ENCODE measurements at places on chromosomes 1 and 21. TPM values are rescaled to one million over a fixed set of nuclear protein-coding genes. Genes with fewer than 3 reads are reported as not detected.

DNA sequence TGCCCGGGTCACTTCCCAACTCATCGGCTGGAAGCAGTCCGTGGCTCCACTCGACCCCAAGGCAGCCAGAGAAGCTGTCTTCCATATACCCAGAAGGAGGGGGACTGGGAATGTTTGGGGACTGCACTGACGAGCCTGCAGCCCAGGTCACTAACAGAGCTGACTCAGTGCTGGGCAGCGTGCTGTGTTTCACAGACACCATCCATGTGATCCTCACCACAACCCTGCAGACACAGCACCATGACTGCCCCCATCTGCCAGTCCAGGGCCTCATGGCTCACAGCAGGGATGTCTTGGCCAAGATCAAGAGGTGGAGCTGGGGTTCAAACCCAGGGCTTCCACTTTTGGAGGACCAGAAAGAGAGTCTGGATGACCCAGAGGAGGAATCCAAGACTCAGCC is 67.9 kb downstream of the KLHDC7A start:
- no peaks in the 10 kb centered on the region for H3K27me3 ChIP-seq
- H3K36me3 ChIP-seq: no peaks in the 10 kb centered on the region
- DNase-seq: no peak
- no peaks in the 10 kb centered on the region for H3K4me1 ChIP-seq

GRCh38 chr1:248748211-248748610 is 7.3 kb downstream of the LYPD8 start:
- H3K4me3 ChIP-seq: no peak overlapping the region
- H3K27ac ChIP-seq: no peak overlapping the region
- H3K36me3 ChIP-seq: no peaks in the 10 kb centered on the region
- DNase-seq: no peak
- no peaks in the 10 kb centered on the region for H3K27me3 ChIP-seq
- H3K4me1 ChIP-seq: no peaks in the 10 kb centered on the region

CYYR1 gene
- 38.3 TPM for total RNA-seq

- H3K4me1 ChIP-seq: no peaks in the 10 kb centered on the region
- peaks cover 4% of the 10 kb centered on the region for H3K27me3 ChIP-seq
- H3K27ac ChIP-seq: peak overlapping the region; percentile 57
- H3K4me3 ChIP-seq: peak overlapping the region; percentile 75
- no peaks in the 10 kb centered on the region for H3K36me3 ChIP-seq
Measured at GRCh38 chr1:3746389-3746829, 5.8 kb upstream of the CCDC27 start.

- H3K27ac ChIP-seq: peak overlapping the region; percentile 71
- no peak overlapping the region for H3K4me3 ChIP-seq
- no peaks in the 10 kb centered on the region for H3K36me3 ChIP-seq
- H3K4me1 ChIP-seq: peaks cover 16% of the 10 kb centered on the region
- peak; percentile 73 for DNase-seq
Measured at GRCh38 chr21:46065215-46065913, 32.5 kb upstream of the COL6A2 start.

- no peaks in the 10 kb centered on the region for H3K4me1 ChIP-seq
- H3K27me3 ChIP-seq: no peaks in the 10 kb centered on the region
- H3K4me3 ChIP-seq: no peak overlapping the region
- DNase-seq: no peak
- no peaks in the 10 kb centered on the region for H3K36me3 ChIP-seq
Measured at GRCh38 chr21:17768840-17769446, 50.2 kb downstream of the C21orf91 start.

CHODL gene
- 3.5 TPM for total RNA-seq

- H3K4me3 ChIP-seq: no peak overlapping the region
- peaks cover 12% of the 10 kb centered on the region for H3K36me3 ChIP-seq
- DNase-seq: no peak
Measured at GRCh38 chr1:230280054-230280795, 145.9 kb downstream of the PGBD5 start.

GRCh38 chr1:95219407-95219806 is 14.6 kb upstream of the RWDD3 start:
- no peaks in the 10 kb centered on the region for H3K27me3 ChIP-seq
- no peak overlapping the region for H3K4me3 ChIP-seq
- H3K27ac ChIP-seq: no peak overlapping the region
- no peak for DNase-seq
- no peaks in the 10 kb centered on the region for H3K4me1 ChIP-seq
- no peaks in the 10 kb centered on the region for H3K36me3 ChIP-seq

DNA sequence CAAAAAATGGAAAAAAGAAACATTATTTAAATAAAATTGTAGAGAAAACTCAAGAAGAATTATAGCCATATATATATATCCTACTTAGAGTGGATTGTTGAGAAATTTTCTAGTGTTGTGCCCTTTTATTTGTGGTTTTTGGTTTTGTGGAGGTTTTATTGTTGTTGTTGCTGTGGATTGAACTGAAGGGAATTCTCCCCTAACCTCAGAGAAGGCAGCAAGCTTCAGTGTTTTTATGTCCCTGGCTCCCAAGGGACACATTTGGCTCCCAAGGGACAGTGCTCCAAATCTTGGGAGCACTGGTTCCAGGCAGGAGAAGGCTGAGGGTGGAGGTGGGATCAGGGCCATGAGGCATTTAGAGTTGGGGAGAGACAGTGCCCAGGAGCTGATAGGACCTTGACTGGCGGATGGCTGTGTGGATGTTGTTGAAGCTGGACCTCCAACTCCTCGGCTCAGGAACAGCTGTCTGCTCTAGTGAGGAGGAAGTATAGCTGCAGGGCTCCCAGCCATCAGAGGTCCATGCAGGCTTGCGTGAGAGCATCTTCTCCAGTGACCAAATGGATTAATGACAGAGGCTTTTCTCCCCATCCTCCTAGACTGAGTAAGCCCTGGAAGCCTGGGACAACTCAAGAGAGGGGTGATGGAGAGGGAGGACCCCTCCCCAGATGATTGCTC is 100.5 kb downstream of the TEX35 start:
- H3K27me3 ChIP-seq: no peaks in the 10 kb centered on the region
- no peak for DNase-seq
- no peak overlapping the region for H3K4me3 ChIP-seq
- peaks cover 4% of the 10 kb centered on the region for H3K4me1 ChIP-seq
- no peaks in the 10 kb centered on the region for H3K36me3 ChIP-seq
- H3K27ac ChIP-seq: no peak overlapping the region

- peaks cover 8% of the 10 kb centered on the region for H3K4me1 ChIP-seq
- no peak for DNase-seq
- no peak overlapping the region for H3K27ac ChIP-seq
- no peak overlapping the region for H3K4me3 ChIP-seq
Measured at GRCh38 chr1:67465375-67465774, 35.2 kb upstream of the SERBP1 start.

DNA sequence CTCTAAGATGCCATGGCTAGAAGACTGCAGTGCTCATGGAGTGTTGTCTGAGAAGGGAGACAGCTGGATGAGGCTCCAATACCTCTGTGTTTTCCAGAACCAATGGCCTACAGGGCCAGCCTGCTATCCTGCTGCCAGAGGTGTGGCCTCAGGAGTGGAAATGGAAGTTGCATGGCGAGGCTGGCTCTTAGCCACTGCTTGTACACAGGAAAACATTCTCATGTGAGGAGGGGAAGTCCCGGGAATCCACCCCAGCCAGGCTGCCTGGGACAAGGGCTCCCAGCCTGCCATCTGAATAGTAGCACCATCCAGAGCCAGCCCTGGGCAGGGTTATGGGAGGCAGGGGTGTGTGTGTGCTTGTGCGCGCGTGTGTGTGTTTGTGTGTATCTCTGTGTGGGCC is 56.5 kb downstream of the SDC3 start:
- no peaks in the 10 kb centered on the region for H3K36me3 ChIP-seq
- peak overlapping the region; percentile 50 for H3K27ac ChIP-seq
- H3K4me1 ChIP-seq: peaks cover 5% of the 10 kb centered on the region
- H3K4me3 ChIP-seq: no peak overlapping the region

- H3K27me3 ChIP-seq: no peaks in the 10 kb centered on the region
- H3K36me3 ChIP-seq: no peaks in the 10 kb centered on the region
- DNase-seq: no peak
Measured at GRCh38 chr1:10398278-10398733, 558 bp upstream of the PGD start.

- no peak overlapping the region for H3K27ac ChIP-seq
- H3K36me3 ChIP-seq: no peaks in the 10 kb centered on the region
- no peaks in the 10 kb centered on the region for H3K4me1 ChIP-seq
- no peak for DNase-seq
Measured at GRCh38 chr1:83776913-83777757, 221.8 kb downstream of the TTLL7 start.

- H3K27ac ChIP-seq: no peak overlapping the region
- H3K27me3 ChIP-seq: no peaks in the 10 kb centered on the region
- no peaks in the 10 kb centered on the region for H3K36me3 ChIP-seq
- DNase-seq: no peak
- peaks cover 23% of the 10 kb centered on the region for H3K4me1 ChIP-seq
Measured at GRCh38 chr1:183844806-183845205, 39.9 kb downstream of the RGL1 start.

NUP210L gene
- 0.09 TPM for total RNA-seq

DNA sequence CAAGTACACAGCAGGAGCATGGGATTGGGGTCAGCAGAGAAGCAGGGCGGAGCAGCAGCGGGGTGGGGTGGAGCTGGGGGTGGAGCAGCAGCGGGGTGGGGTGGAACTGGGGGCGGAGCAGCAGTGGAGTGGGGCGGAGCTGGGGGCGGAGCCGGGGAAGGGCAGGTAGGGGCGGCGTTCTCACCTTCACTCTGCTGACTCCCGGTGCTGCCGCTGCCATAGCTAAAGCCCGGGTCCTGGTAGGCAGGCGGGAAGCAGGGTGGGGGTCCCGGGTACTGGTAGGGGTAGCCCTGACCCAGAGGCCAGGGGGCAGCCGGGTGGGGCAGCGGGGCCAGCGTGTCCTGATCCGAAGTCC is 6.7 kb downstream of the TAS1R3 start:
- H3K4me3 ChIP-seq: no peak overlapping the region
- H3K36me3 ChIP-seq: peaks cover 8% of the 10 kb centered on the region
- DNase-seq: no peak
- no peaks in the 10 kb centered on the region for H3K4me1 ChIP-seq
- no peaks in the 10 kb centered on the region for H3K27me3 ChIP-seq

GRCh38 chr1:73644198-73644597 is 553.8 kb downstream of the LRRIQ3 start:
- DNase-seq: no peak
- no peak overlapping the region for H3K27ac ChIP-seq
- no peaks in the 10 kb centered on the region for H3K27me3 ChIP-seq
- no peaks in the 10 kb centered on the region for H3K36me3 ChIP-seq

BCAN gene
- total RNA-seq: 0.18 TPM

DNA sequence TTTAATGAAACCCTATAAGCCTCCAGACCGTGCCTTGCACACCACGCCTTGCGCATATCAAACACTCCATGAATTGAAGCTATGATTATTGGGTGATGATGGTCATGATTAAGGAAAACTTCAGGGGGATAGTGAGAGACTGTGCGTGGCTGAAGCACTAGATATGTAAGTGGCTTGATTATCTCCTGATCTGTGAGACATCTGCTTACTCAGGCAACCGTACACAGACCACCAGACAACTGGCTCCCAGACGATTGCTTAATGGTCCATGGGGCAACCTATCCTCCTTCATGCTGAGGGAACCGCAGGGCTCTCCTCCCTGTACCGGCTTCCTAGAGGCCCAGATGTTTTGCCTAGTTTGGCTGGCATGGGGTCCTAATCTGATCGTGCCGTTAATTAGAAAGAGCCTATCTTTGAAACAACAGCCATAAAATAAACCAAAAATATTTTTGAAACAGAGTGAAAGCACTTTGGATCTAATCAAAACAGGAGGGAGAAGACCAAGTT is 51.6 kb downstream of the IRF2BP2 start:
- peaks cover 7% of the 10 kb centered on the region for H3K4me1 ChIP-seq
- H3K27me3 ChIP-seq: no peaks in the 10 kb centered on the region
- H3K36me3 ChIP-seq: no peaks in the 10 kb centered on the region
- H3K4me3 ChIP-seq: no peak overlapping the region

GRCh38 chr1:66370462-66370971 is 163.4 kb upstream of the SGIP1 start:
- no peak overlapping the region for H3K4me3 ChIP-seq
- peaks cover 26% of the 10 kb centered on the region for H3K36me3 ChIP-seq
- no peak for DNase-seq
- peaks cover 30% of the 10 kb centered on the region for H3K4me1 ChIP-seq

HOOK1 gene
- total RNA-seq: 19.4 TPM

GRCh38 chr1:97632075-97632474 is 288.8 kb downstream of the DPYD start:
- H3K36me3 ChIP-seq: no peaks in the 10 kb centered on the region
- no peak overlapping the region for H3K4me3 ChIP-seq
- H3K4me1 ChIP-seq: peaks cover 13% of the 10 kb centered on the region
- no peak overlapping the region for H3K27ac ChIP-seq

DNA sequence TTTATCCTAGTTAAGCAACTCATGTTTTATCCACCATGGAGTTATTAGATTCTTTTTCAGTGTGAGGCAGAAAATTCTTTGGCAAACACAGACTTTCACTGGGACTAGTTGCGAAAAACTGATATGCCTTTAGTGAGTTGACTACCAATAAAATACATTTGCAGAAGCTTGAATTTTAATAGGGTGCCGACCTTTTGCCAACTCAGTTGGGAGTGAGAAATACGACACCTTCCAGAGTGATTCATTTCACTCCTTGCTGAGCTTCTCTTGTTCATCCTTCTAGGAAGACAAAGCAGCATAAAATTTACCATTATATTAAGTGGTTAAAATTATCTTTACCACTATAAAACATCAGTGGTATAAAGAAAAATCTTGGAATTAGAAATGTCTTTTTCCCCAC is 1.2 kb upstream of the KRTAP23-1 start:
- H3K27me3 ChIP-seq: no peaks in the 10 kb centered on the region
- H3K36me3 ChIP-seq: no peaks in the 10 kb centered on the region
- H3K27ac ChIP-seq: no peak overlapping the region
- H3K4me3 ChIP-seq: no peak overlapping the region
- H3K4me1 ChIP-seq: no peaks in the 10 kb centered on the region
- no peak for DNase-seq

DNA sequence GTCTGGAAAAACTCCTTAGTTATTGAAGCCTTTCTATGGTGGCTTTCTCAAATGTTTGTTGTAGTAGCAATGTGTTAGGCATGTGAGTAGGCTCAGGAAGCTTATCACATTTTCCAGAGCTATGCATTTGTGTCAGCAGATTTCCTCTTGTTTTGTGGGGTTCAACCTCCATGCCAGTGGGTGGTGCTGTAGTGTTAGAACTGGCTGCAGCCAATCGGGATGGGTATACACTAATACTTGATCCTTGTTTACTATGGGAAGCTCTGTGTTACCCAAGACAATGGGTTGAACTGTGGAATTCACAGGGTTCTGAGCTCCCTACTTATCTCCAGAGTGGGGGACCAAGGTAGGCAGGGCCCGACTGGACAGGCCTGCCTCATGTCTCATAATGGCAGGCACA is 348.5 kb upstream of the ADAMTS5 start:
- DNase-seq: no peak
- no peaks in the 10 kb centered on the region for H3K27me3 ChIP-seq
- no peak overlapping the region for H3K27ac ChIP-seq
- no peak overlapping the region for H3K4me3 ChIP-seq
- no peaks in the 10 kb centered on the region for H3K36me3 ChIP-seq
- no peaks in the 10 kb centered on the region for H3K4me1 ChIP-seq

DNA sequence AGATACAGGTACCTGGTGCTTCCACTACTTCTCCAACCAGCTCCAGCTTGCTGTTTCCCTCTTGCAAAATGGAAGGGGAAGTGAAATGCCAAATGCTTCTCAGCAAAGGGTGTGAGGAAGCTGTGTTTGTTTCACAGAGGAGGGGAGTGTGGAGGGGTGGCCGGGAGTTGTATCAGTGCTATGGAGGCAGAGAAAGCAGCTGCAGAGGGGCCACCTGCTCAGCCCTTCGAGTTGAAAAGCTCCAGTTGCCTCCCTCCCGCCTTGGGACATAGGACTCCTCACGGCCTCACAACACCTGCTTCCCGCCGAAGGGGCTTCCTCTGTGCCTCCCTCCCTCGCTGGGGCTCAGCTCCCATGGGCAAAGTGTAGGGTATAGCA is 12.1 kb upstream of the LINGO4 start:
- H3K4me3 ChIP-seq: no peak overlapping the region
- H3K27me3 ChIP-seq: no peaks in the 10 kb centered on the region
- no peaks in the 10 kb centered on the region for H3K4me1 ChIP-seq
- no peak overlapping the region for H3K27ac ChIP-seq
- H3K36me3 ChIP-seq: no peaks in the 10 kb centered on the region

All from lung (tissue), 17 donors.